Stimulated activated naive CD4-positive, alpha-beta T cell treated with Interleukin-2 at 50 U/mL for 16 hours (primary cell): ENCODE measurements at places on chromosomes 6 and 20.

- DNase-seq: no peak
Measured at GRCh38 chr6:161748535-161749416, 474.9 kb upstream of the AGPAT4 start.

- DNase-seq: no peak
Measured at GRCh38 chr6:2007165-2007564, 238.2 kb downstream of the GMDS start.

DNA sequence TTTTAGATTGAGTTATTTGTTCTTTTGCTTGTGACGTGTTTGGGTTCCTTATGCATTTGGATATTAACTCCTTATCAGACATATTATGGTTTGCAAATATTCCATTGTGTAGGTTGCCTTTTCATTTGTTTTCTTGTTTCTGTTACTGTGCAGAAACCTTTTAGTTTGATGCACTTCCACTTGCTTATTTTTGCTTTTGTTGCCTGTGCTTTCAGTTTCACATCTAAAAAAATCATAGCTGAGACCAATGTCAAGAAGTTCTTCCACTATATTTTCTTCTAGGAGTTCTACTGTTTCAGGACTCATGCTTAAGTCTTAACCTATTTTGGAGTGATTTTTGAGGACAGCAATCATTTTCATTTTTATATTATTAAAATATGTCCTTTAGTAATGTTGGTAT, 113.5 kb downstream of the EPM2A start:
- DNase-seq: no peak

DNA sequence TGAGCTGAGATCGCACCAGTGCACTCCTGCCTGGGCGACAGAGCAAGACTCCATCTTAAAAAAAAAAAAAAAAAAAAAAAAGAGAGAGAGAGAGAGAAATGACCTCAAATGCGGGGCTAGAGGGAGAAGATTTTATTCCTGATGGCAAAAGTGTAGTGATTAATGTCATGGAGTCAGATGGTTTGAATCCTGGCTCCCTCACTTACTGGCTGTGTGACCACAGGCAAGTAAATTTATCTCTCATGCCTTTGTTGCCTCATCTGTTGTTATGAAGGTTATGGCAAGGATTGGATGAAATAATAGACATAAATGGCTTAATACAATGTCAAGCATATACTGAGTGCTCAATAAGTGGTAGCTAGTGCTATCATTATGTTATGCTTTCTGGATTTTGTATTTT, 29.3 kb downstream of the RIN2 start:
- DNase-seq: no peak

- no peak for DNase-seq
Measured at GRCh38 chr6:4256969-4257368, 121.6 kb upstream of the ECI2 start.

- no peak for DNase-seq
Measured at GRCh38 chr6:130288065-130288464, 65.3 kb upstream of the SAMD3 start.

GRCh38 chr20:62907384-62908317, 18.7 kb downstream of the DIDO1 start:
- DNase-seq: no peak

DNA sequence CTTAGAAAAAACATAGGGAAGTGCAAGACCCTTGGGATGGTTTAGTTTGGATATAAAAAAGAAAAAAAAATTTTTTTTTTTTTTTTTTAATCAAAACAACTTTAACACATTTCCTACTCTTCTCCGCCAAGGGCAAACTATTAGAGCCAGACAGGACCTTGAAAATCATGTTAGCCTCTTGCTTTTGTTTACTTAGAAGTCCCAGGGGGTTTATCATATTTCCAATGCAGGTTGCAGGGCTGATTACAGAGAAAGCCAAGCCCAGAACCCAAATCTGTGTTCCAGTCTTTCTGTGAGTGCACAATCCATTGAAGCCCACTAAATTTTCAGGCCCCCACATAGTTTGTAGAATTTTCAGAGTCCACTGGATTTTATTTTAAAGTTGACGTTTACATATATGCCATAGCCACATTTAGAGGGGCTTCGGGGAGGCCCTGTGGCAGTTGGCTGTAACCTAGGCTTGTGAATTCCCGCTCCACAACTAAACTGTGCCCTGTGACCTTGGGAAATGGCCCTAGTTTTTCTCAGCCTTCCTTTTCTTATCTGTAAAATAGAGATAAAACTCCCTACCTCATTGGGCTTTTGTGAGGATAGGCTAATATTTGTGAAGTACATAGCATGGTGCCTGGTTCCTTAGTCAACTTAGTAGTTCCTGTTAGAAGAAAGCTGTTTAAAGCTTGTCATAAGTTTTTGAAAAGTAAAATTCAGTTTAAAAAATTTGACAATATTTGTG, 55.7 kb downstream of the NCOA7 start:
- no peak for DNase-seq

DNA sequence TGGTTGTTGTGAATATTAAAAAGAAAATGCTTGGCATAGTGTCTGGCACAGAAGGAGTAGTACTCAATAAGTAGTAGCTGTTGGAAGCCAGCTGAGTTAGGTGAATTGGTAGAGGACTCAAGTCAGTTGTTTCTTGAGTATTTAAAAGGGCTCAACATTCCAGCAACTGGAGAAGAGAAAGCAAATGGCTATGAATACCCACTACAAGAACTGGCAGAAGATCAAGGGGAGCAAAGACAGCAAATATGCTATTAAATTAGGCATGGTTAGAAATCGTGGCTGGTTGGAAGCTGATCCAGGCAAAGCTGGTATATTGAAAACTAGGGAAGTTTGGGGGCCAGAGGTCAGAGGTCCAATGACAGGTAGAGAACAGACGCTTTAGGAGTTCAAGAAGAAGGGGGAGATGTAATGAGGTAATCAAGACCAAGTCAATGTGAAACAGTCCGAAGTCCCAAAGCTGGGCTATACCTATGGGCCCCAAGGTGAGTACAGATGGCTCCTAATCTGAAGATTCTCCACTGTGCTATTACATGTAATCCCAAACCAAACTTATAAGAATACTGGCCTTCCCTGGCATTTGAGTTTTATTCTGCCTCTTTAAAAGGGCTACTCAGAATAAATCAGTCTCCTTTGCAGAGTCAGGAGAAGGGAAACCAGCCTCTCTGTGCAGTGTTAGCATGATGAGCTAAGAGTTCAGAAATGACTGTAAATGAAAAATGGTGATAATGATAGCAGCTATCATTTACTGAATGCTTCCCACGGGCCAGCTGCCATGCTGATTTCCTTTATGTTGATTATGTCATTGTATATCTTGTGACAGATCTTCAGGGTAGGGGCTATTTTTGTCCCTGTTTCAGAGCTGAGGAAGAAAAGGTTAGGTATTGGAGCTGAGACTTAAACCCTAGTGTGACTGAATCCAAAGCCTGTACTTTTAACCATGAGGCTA, 122.3 kb downstream of the ANKS1A start:
- no peak for DNase-seq

DNA sequence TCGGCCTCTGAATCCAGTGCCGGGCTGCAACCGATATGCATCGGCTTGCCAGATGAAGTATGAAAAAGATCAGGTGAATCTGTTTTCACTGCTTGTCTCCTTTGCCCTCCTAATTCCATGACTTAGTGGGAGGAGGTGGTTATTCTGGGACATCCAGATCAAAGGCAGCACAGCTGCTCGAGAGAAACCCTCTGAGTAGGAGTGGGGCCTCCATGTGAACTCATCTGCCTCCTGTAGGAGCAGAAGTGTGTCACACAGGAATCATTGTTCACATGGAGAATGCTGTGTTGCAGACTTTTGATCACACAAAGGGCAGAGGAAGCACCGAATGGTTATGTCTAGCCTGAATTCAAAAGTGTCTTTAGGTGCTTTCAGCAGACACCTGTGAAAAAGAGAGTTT, 73.1 kb upstream of the SLC22A1 start:
- no peak for DNase-seq

DNA sequence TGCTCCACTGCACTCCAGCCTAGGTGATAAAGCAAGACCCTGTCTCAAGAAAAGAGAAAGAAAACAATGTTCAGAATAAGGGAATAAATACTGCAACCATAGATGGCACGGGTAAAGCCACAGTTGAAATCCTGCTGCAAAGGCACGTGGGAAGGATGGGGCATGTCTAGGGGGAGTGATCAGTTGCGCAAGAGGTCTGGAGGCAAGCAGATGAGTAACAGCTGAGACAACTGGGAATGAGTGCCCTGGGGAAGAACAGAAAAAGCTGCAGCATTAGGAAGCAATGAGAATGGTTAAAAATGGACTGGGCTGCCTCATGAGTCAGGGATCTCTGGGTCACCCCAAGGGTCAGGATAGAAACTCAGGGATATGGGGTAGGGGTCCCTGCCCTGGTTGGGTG, 96.3 kb downstream of the GMPR start:
- DNase-seq: no peak

- no peak for DNase-seq
Measured at GRCh38 chr6:75167851-75168250, 38.0 kb downstream of the COL12A1 start.

DNA sequence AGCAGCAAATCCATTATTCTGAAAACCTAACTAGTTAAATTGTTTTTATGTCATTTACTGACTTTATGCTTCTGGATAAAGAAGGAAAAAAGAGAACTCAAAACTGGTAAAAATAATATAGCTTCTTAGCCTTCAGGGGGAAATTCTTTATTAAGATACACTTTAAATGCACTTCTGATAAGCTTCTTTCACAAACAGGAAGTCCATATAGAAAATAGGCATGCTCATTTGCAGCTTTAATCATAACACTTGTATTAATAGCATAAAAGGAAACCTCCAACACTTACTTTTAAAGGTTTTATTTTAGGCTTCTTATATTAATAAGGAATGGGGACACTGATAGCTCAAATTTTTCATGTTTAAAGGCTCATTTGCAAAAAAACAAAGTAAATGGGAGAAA, 538.0 kb upstream of the SLC35B3 start:
- no peak for DNase-seq
